GM12892 (cell line): ENCODE measurements at places on chromosomes 12 and 14.

- no peak for DNase-seq
Measured at GRCh38 chr12:76967181-76967885, 88.5 kb upstream of the CSRP2 start.

DNA sequence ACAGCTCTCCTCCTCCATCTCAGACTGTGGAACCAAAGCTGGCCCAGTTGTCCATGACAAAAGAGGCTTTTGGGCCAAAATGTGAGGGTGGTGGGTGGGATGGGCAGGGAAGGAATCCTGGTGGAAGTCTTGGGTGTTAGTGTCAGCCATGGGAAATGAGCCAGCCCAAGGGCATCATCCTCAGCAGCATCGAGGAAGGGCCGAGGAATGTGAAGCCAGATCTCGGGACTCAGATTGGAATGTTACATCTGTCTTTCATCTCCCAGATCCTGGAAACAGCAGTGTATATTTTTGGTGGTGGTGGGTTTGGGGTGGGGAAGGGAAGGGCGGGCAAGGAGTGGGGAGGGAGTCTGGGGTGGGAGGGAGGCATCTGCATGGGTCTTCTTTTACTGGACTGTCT lies 11.8 kb upstream of the TAMALIN start:
- DNase-seq: no peak

DNA sequence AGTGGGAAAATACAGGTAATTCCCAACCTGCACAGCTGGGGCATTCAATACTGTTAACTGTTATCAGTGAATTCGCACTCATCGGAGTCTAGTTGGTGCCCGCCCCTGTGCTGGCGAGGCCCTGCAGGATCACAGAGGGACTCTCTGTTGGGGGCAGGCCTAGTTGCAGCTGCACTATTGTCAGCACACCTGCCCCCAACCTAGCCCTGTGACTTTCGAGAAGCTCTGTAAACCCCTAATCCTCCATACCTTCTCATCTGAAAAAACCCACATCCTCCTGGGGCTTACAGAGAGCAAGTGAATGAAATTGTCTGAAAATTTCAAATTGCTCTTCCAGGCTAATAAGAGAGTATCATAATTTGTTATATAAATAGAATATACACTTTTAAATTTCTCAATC lies 132.2 kb upstream of the NUDT4 start:
- DNase-seq: peak; percentile 25

- DNase-seq: no peak
Measured at GRCh38 chr14:34036319-34036766, 85.5 kb upstream of the EGLN3 start.

- no peak for DNase-seq
Measured at GRCh38 chr12:107400686-107401447, 284.7 kb upstream of the PWP1 start.

DNA sequence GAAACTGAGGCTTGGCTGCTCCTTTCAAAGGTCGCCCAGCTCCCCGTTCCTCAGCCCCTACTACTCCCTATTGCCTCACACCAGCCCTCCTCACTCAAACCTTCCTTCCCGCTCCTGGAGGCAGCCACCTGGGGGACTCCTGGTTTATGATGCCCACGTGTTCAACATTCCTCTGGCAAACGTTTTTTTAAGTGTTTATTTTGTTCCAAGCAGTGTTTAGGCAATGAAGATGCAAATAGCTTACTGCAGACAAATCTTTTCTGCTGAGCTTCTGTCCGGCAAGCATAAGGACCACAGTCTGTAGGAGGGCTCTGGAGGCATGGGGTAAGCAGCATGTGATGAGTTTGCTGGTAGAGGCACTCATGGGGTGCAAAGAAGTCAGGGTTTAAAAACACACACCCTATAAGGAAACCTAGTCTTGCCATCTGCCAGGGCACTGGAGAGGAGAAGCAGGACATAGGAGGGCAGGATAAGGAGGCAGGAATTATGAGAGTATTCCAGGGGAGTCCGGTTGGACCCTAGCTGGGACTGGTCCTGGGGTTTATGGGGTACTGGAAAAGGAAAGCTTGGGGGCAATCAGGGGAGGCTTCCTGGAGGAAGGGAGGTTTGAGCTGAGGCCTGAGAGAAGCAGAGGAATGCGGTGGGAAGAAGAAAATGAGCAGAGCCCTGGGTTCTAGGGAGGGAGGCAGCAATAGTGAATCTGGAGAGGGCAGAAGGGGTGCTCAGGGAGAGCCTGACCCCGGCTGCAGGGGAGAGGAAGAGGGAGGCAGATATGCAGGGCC lies 123.3 kb downstream of the NCOR2 start:
- DNase-seq: no peak
